Stimulated activated CD4-positive, alpha-beta T cell treated with anti-CD3 and anti-CD28 coated beads, Interleukin-1b, Interleukin-23, amount 100 ng/mL, for 1 hour (primary cell): ENCODE measurements at places on chromosomes 1 and 21.

GRCh38 chr1:238606457-238606856, 715.7 kb upstream of the ZP4 start:
- no peak for DNase-seq

DNA sequence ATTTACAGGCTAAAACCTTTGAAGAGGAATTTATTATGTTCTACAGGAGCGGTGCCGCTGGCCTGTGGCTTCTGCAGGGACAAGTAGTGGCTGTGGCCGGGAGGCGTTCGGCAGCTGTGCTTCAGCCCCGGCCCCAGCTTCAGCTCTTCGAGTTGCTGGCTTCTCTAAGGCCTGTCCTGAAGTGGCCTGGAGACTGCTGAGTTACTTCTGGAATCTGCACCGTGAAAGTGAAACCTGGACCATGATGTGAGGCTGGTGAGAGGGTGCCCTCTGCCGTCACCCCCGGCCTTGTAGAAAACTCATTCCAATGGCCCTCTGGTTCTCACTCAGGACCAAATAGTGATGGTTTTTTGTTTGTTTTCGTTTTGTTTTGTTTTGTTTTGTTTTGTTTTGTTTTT, 48.1 kb downstream of the PRKCZ start:
- DNase-seq = no peak

GRCh38 chr1:26626994-26627393, 68.8 kb upstream of the ARID1A start:
- DNase-seq = no peak

- DNase-seq = peak; percentile 33
Measured at GRCh38 chr1:15046487-15047165, 106.9 kb upstream of the TMEM51 start.

DNA sequence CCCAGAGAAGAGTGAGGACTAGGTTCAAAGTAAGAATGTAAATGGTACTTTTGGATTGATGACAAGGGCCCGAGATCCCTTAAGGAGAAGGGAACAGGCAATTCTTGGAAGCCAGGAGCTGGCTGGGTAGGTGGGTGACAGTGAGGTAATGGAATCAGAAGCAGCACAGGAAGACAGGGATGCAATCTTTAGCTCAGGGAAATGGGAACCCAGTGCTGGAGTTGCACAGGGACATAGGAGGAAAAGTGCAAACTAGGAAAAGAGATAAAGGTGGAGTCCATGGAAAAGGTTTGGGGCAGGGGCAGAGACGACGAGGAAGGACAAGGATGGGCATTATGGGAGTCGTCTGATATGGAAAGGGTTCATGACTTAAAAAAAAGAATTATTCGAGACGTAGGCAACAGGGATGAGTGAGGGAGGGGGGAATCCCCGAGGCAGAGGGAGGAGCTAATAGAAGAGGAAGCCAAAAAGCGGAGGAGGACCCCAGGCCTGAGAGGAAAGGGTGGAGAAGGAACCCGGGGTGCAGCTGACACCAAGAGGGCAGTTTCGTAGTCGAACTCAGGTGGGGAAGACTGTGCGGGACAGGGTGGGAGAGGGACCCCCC, 495 bp downstream of the PI4KB start:
- DNase-seq = peak; percentile 3

DNA sequence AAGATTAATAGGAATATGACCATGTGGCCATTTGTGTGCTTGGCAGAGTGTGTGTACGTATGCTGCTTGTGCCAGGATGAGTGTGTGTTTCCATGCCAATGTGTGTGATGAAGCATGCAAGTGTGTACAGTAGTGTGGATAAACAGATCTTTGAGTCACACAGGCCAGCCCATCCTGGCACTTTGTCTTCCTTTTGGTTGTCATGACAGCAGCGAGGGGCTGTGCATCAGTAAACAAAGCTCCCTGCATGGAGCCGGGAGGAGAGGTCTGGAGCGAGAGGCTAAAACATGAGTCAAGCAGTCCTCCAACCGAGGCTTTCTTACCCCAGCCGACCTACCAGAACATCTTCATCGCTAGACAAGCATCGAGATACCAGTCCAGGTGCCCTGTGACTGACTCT, 221.2 kb downstream of the CACNA1E start:
- no peak for DNase-seq

DNA sequence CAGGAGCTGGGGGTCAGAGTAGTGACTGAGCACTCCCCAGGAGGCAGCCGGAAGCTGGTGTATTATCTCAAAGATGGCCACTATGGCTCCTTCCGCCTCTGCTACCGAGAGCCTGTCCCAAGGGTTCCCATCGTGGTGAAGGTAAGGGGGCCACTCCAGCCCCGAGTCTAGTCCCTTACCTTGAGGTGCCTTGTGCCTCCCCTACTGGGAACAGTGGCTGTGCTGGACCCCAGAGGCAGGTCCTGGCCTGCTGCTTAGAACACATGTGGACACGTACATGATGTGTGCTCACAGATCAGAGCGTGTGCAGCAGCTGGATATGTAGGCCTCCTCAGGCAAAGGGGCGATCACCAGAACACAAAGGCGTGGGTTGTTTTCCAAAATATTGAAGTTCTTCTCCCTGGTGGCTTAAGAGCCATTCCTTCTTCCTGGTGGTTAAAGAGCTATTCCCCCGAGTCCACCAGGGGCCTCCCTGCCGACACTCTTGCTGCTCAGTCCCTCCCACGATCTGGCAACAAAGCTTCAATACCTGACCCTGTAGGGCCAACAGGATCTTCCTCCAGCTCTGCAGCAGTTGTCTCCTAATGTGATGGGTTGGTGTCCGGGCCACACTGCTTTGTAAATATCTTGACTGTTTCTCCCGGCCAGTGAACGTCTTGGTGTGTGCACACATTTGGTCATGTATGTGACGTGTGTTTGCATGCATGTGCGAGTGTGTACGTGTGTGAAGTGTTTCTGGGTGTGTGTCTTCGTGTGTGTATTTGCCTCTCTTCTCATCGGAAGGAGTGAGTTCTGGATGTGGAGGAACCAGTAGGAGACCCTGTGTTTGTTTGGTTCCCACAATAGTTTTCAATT, 68.4 kb upstream of the TINAGL1 start:
- no peak for DNase-seq

DNA sequence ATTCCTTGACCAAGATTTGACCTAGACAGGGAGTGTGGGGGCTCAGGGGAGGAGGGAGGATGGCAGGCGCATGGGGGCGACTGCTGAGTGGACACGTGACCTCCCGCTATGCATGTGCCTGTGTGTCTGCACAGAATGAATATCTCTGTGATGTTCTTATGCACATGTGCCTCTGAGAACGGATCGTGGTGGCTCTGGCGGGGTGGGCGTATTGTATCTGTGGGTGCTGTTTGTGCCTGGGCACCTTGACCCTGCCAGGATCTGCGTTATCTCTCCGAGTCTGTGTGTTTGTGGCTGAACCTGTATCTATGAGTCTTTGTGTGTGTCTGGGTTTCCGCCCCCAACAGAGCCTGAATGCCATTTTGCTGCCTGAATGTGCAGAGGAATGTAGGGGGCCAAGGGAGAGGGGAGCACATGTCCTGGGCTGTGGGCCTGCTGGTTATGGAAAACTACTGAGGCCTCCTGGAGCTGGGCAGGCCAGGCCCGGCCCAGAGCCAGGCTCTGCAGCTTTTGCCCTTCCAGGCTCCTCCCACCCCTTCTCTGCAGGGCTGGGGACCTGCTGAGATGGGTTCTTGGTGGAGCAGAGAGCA, 102.5 kb downstream of the EBNA1BP2 start:
- DNase-seq = no peak

DNA sequence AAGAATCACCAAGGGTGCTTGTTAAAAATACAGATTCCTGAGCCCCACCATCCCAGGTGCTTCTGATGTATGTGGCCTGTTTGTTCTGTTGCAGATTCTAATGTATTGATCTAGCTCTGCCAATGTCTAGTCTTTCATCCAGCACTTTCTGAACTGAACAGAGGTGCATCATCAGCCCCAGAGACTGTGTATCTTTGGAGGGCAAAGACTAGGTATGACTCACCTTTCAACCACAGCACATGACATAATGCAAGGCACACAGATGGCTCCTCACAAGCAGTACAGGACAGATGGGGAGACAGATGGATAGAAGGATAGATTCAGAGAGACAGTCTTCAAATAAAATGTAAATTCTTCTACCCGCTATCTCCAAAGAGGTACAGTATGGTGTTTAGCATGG, 32.3 kb downstream of the CD58 start:
- no peak for DNase-seq

DNA sequence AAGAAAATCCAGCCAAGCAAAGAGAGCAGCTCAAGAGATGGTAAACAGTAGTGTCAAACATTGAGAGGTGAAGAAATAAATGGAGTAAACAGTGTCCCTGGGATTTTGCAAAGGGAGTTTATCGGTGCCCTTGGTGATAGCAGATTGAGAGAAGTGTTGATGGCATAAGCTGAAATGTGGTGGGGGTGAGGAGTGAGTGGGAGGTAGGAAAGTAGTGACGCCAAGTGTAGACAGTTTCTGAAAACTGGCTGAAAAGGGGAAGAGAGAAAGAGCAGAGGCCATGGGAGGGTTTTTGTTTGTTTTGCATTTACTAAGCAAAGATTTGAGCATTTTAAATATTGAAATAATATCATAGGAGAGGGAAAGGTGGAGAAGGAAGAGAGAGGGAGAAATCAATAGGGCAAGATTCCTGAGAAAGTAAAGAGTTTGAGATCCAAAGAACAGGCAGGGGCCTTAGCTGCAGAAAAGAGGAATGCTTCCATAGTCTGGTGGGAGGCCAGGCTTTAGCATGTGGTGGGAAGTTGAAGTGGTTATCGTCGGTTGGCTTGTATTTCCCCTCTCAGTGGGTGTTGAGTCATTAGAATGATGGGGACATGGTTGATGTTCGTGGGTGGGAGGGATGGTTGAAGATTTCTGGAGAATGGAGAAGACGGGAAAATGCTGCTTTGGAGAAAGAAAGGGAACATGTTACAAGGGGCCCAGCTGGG, 26.8 kb upstream of the RASAL2 start:
- no peak for DNase-seq

DNA sequence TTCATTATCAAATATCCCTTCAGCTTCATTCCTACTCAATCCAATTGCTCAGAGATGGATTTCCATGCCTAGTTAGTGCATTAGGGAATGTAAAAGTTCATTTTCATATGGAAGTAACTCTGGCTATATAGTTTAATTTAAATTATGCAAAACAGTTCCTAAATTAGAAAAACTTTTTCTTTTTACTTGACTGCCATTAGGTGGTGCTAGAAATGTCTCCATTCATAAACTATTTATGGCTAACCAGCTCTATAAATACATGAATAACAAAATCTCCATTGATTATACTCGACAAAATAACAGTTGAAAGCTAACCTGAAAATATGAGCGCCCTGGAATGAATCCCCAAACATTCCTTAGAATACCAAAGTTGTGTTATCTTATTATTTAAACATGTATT, 311.4 kb downstream of the USH2A start:
- DNase-seq = no peak

GRCh38 chr1:8362701-8363101, 44.8 kb downstream of the SLC45A1 start:
- DNase-seq = no peak

DNA sequence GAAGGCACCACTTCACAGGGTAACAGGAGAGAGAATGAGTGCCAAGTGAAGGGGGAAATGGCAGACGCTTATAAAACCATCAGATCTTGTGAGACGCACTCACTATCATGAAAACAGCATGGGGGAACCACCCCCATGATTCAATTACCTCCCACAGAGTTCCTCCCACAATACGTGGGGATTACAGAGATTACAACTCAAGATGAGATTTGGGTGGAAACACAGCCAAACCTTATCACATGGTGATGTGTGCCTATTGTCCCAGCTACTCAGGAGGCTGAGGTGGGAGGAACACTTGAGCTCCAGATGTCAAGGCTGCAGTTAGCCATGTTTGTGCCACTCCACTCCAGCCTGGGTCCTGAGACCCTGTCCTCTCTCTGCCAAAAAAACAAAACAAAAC, 56.0 kb upstream of the DSCAM start:
- no peak for DNase-seq

DNA sequence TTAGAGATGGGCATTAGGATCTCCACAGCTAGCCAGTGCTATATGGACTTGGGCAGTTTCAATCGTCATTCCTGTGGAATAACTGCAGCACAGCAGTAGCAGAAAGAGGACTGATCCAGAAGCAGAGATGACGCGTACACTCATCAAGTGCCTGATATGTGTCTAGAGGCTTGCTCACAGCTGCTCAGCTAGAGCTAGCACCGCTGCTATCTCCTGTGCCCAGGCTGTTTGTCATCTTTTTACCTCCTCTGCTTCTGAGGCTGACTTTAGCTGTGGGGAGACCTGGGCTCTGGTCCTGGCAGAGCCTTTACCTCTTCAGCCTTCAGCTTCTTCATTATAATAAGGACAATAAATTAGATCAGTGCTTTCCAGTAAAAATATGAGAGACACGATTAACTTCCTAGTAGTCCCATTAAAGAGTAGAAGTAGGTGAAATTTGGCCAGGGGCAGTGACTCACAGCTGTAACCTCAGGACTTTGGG, 5.3 kb downstream of the TENT5C start:
- DNase-seq = no peak

- DNase-seq = no peak
Measured at GRCh38 chr1:15738416-15739113, 2.5 kb downstream of the SLC25A34 start.

DNA sequence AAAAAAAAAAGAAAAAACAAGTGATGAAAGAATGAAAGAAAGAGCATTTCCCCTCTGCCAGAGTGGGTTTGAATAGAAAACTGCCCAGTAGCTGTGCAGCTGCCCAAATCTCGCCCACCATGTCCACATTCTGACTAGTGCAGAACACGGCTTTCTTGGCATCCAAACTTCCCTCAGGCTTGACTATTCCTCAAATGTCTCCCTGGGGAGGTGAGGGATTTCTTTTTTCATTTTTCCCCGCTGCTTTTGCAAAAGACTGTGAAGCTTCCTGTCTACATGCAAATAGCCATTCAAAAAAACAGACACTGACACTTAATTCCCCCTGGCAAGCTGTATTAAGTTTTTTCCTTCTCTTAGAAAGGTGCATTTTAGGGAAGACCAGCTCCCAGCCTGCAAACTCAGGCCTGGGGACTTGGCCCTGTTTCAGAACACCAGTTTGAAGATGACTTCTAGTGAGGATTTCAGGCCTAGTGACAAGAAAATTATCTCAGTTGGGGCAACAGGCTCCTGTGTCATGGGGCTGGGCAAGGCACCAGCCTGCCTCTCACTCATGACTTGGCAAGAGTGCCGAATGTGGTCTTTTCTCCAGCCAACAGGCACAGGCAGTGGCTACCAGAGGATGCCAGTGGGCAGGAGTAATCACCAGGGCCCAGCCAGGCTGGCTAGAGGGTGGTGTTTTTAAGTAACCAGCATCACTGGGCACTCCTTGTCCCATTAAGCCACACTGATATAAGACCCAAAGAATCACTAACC, 178.1 kb upstream of the NFIA start:
- no peak for DNase-seq
